Activated T-cell treated with anti-CD3 and anti-CD28 coated beads, Interleukin-2, amount 50 U/mL, for 72 hours (primary cell): ENCODE measurements at places on chromosomes 1 and 21.
A peak's percentile ranks its signal among the peaks of the same experiment; 100 is the strongest.

DNA sequence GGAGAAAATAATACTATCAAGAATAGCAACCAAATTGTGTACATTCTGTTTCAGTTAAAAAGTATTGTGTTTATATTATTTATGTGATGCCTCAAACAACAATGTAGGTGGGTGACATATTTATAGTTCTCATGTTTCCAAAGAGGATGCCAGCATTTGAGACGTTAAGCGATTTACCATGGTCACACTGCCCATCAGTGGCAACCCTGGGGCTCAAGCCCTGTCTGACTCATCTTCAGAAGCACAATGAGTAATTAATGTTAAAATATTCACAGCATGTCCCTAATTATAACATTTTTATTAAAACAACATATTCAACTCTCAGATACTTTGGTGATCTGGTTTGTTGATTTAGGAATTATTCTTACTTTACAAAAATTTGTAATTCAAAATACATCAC is 409.4 kb downstream of the BRINP3 start:
- no peak overlapping the region for H3K4me3 ChIP-seq
- no peak overlapping the region for H3K27ac ChIP-seq
- no peaks in the 10 kb centered on the region for H3K36me3 ChIP-seq
- H3K4me1 ChIP-seq = no peaks in the 10 kb centered on the region
- no peaks in the 10 kb centered on the region for H3K27me3 ChIP-seq

GRCh38 chr1:159959451-159959850 is 5.4 kb upstream of the SLAMF9 start:
- H3K27me3 ChIP-seq = peaks cover 15% of the 10 kb centered on the region
- no peaks in the 10 kb centered on the region for H3K36me3 ChIP-seq
- no peak overlapping the region for H3K4me3 ChIP-seq
- peaks cover 14% of the 10 kb centered on the region for H3K4me1 ChIP-seq
- no peak for DNase-seq

GRCh38 chr1:15137809-15138208 is 15.7 kb upstream of the TMEM51 start:
- H3K4me1 ChIP-seq = no peaks in the 10 kb centered on the region
- H3K27me3 ChIP-seq = peaks cover 70% of the 10 kb centered on the region
- H3K27ac ChIP-seq = no peak overlapping the region
- no peak for DNase-seq

GRCh38 chr1:217431395-217431794 is 199.5 kb downstream of the GPATCH2 start:
- H3K36me3 ChIP-seq = no peaks in the 10 kb centered on the region
- H3K27ac ChIP-seq = no peak overlapping the region
- H3K4me1 ChIP-seq = no peaks in the 10 kb centered on the region
- H3K27me3 ChIP-seq = no peaks in the 10 kb centered on the region

- peak overlapping the region; percentile 92 for H3K4me3 ChIP-seq
- peak overlapping the region; percentile 75 for H3K27ac ChIP-seq
- H3K36me3 ChIP-seq = peaks cover 4% of the 10 kb centered on the region
- no peaks in the 10 kb centered on the region for H3K27me3 ChIP-seq
- DNase-seq = peak; percentile 38
Observed at GRCh38 chr1:15684468-15685291, 560 bp downstream of the PLEKHM2 start.

DNA sequence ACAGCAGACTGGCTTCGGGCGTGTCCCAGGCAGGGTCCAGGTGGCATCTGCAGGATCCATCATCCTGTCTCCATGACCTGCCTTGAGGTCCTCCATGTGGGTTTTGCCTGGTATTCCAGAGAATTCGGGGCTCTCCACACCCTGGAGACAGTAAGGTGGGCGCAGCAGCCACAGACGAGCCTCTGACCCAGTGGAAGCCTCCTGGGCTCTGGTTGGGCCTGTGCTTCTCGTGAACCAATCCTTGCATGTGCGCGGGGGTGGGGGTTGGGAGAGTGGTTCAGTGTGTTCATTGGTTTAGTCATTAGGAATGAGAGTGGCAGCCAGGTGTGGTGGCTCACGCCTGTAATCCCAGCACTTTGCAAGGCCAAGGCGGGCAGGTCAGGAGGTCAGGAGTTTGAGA is 32.1 kb upstream of the TNFRSF1B start:
- no peak overlapping the region for H3K4me3 ChIP-seq
- H3K27me3 ChIP-seq = no peaks in the 10 kb centered on the region
- DNase-seq = no peak

- H3K27ac ChIP-seq = peak overlapping the region; percentile 83
- H3K4me3 ChIP-seq = peak overlapping the region; percentile 78
- H3K27me3 ChIP-seq = no peaks in the 10 kb centered on the region
- DNase-seq = no peak
- H3K36me3 ChIP-seq = no peaks in the 10 kb centered on the region
Observed at GRCh38 chr1:228164561-228165371, 838 bp upstream of the IBA57 start.

- DNase-seq = no peak
- H3K27me3 ChIP-seq = no peaks in the 10 kb centered on the region
- H3K4me3 ChIP-seq = no peak overlapping the region
Observed at GRCh38 chr1:154716614-154717527, 108.9 kb upstream of the ADAR start.

DNA sequence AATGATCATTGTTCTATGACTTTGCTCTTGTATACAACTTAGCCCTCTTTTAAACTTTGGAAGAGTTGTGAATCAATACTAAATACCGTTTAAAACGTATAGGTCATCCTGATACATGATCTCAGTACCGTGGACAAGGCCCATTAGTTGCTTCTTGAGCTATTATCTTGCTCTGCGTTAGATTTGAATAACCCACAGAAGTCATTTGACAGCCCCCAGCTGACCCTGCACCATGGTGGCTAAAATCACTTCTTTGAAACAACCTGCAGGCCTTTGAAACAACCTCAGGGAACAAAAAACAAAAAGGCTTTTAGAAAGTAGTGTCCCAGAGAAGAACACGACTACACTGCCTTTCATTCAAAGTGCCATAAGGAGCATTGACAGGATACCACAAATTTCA is 473.0 kb upstream of the ADGRL2 start:
- H3K27me3 ChIP-seq = no peaks in the 10 kb centered on the region
- no peak overlapping the region for H3K27ac ChIP-seq
- peaks cover 3% of the 10 kb centered on the region for H3K36me3 ChIP-seq
- H3K4me1 ChIP-seq = no peaks in the 10 kb centered on the region
